ENCODE measurements at places on chromosomes 3 and 15. TPM values are rescaled to one million over a fixed set of nuclear protein-coding genes. Genes with fewer than 3 reads are reported as not detected.

DNA sequence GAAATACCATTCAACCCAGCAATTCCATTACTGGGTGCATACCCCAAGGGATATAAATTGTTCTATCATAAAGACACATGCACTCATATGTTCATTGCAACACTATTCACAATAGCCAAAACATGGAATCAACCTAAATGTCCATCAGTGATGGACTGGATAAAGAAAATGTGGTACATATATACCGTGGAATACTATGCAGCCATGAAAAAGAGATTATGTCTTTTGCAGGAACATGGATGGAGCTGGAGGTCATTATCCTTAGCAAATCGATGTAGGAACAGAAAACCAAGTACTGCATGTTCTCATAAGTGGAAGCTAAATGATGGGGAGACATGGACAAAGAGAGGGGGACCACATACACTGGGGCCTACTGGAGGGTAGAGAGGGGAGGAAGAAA, 5.5 kb upstream of the MYRIP start:
- no peak overlapping the region for H3K27ac ChIP-seq
- H3K4me1 ChIP-seq = peaks cover 4% of the 10 kb centered on the region
- no peak for DNase-seq
- H3K36me3 ChIP-seq = no peaks in the 10 kb centered on the region
- peaks cover 31% of the 10 kb centered on the region for H3K27me3 ChIP-seq
- H3K4me3 ChIP-seq = no peak overlapping the region

- no peaks in the 10 kb centered on the region for H3K36me3 ChIP-seq
- peak; percentile 36 for DNase-seq
- no peak overlapping the region for H3K4me3 ChIP-seq
- H3K27ac ChIP-seq = peak overlapping the region; percentile 32
These were observed 36.4 kb upstream of the TMEM45A start for GRCh38 chr3:100455841-100456550.

- H3K27ac ChIP-seq = no peak overlapping the region
- H3K4me1 ChIP-seq = no peaks in the 10 kb centered on the region
- no peaks in the 10 kb centered on the region for H3K36me3 ChIP-seq
These were observed 767.0 kb downstream of the CADM2 start for GRCh38 chr3:85725809-85726208.

GRCh38 chr3:72288955-72289691, 504.2 kb upstream of the PROK2 start:
- no peaks in the 10 kb centered on the region for H3K36me3 ChIP-seq
- peaks cover 8% of the 10 kb centered on the region for H3K27me3 ChIP-seq
- H3K27ac ChIP-seq = no peak overlapping the region
- H3K4me3 ChIP-seq = peak overlapping the region; percentile 56
- peaks cover 11% of the 10 kb centered on the region for H3K4me1 ChIP-seq

GRCh38 chr3:189842681-189843602, 211.8 kb downstream of the TP63 start:
- no peaks in the 10 kb centered on the region for H3K4me1 ChIP-seq
- H3K36me3 ChIP-seq = no peaks in the 10 kb centered on the region
- no peak for DNase-seq
- H3K27me3 ChIP-seq = no peaks in the 10 kb centered on the region
- H3K27ac ChIP-seq = no peak overlapping the region

GRCh38 chr3:63046580-63046979, 171.4 kb upstream of the CADPS start:
- no peaks in the 10 kb centered on the region for H3K27me3 ChIP-seq
- no peak overlapping the region for H3K4me3 ChIP-seq
- no peak overlapping the region for H3K27ac ChIP-seq
- no peaks in the 10 kb centered on the region for H3K36me3 ChIP-seq

- no peak overlapping the region for H3K4me3 ChIP-seq
- H3K27me3 ChIP-seq = peaks cover 7% of the 10 kb centered on the region
- H3K27ac ChIP-seq = no peak overlapping the region
- DNase-seq = peak; percentile 11
- H3K4me1 ChIP-seq = peaks cover 28% of the 10 kb centered on the region
- no peaks in the 10 kb centered on the region for H3K36me3 ChIP-seq
These were observed 10.6 kb upstream of the TBC1D5 start for GRCh38 chr3:17752876-17753631.

GRCh38 chr3:192869131-192870031, 48.3 kb downstream of the MB21D2 start:
- DNase-seq = no peak
- peaks cover 9% of the 10 kb centered on the region for H3K4me1 ChIP-seq
- no peak overlapping the region for H3K27ac ChIP-seq
- H3K36me3 ChIP-seq = no peaks in the 10 kb centered on the region

GRCh38 chr3:98612587-98612986, 19.2 kb upstream of the CPOX start:
- no peaks in the 10 kb centered on the region for H3K36me3 ChIP-seq
- H3K27ac ChIP-seq = no peak overlapping the region
- no peak for DNase-seq
- H3K27me3 ChIP-seq = peaks cover 4% of the 10 kb centered on the region
- H3K4me3 ChIP-seq = no peak overlapping the region

- H3K27ac ChIP-seq = no peak overlapping the region
- no peaks in the 10 kb centered on the region for H3K36me3 ChIP-seq
- H3K4me1 ChIP-seq = no peaks in the 10 kb centered on the region
- peaks cover 12% of the 10 kb centered on the region for H3K27me3 ChIP-seq
- DNase-seq = no peak
These were observed 74.2 kb upstream of the GAP43 start for GRCh38 chr3:115549071-115549470.

DNA sequence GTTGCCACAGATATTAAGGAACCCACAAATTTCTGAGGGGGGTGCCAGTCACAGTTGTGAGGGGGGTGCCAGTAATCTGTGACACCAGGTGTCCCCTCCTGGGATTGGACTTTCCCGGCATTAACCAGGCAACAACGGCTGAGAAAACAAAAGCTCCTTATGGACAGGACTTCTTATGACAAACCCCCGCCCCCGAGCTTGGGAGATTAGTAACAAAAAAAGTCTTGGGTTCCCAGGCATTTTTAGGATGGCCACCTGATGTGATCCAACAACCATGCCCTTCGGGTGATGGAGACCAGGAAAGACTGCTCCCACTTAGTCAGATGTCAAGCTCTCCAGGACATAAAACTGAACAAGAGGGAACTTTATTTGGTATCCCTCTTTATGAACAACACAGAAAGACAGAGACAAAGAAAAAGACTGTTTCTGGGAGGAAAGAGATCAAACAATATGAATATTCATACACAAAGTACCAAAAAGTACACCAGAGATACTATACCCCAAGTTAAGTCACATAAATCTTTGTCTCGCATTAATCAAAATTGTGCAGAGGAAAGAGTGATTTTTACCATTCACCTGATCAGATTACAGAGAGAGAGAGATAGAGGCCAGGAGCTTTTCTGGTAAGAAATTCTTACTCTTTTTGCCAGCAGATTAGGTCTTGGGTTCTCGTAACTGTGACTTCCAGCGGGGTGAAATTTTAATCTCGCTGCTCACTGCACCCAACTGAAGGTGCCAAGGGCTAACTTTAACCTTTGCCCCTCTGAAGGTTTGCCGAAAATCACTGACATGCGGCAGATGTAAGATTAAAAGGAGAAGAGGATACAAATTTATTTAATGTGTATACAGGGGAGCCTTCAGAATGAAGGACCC, 61.6 kb downstream of the OSTN start:
- DNase-seq = no peak
- H3K36me3 ChIP-seq = no peaks in the 10 kb centered on the region
- no peaks in the 10 kb centered on the region for H3K27me3 ChIP-seq
- no peak overlapping the region for H3K4me3 ChIP-seq
- no peak overlapping the region for H3K27ac ChIP-seq

- H3K4me3 ChIP-seq = no peak overlapping the region
- H3K4me1 ChIP-seq = no peaks in the 10 kb centered on the region
- H3K27me3 ChIP-seq = no peaks in the 10 kb centered on the region
- no peak for DNase-seq
- no peaks in the 10 kb centered on the region for H3K36me3 ChIP-seq
These were observed 1218.8 kb upstream of the EPHA6 start for GRCh38 chr3:95595416-95596075.

DNA sequence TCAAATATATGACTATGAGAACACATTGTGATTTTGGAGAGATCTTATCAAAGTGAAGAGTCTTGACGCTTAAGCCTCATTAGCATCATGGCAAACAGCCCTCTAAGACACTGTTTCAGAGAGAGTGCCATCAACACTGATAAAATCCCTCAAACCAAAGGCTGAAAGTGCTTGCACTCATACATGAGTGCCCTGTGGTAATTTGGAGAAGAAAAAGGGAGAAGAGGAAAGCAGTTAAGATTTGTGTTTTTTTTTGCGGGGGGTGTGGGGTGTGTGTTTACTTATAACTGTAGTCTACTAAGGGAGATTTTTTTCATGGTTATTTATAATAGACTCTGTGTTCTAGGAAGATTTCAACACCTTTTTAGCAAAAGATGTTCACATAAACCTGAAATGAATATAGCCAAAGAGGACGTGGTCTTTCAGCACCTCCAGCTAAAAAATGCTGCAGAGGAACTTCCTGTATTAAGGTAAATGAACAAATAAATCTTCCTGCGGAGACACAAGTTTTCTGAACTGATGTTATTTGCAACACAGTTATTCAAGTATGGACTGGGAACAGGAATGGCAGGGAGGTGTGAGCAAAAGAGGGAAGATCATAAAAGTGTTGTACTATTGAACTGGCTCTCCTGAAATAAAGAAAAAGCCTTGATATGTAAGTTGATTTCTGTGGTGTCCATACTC, 81.9 kb upstream of the TGFBR2 start:
- H3K27me3 ChIP-seq = no peaks in the 10 kb centered on the region
- peaks cover 8% of the 10 kb centered on the region for H3K4me1 ChIP-seq
- H3K4me3 ChIP-seq = no peak overlapping the region
- peak overlapping the region; percentile 16 for H3K27ac ChIP-seq

GRCh38 chr15:52280326-52281084, 15.1 kb downstream of the MYO5C start:
- DNase-seq = no peak
- H3K27ac ChIP-seq = no peak overlapping the region
- no peaks in the 10 kb centered on the region for H3K36me3 ChIP-seq
- H3K27me3 ChIP-seq = peaks cover 13% of the 10 kb centered on the region
- no peaks in the 10 kb centered on the region for H3K4me1 ChIP-seq

DNA sequence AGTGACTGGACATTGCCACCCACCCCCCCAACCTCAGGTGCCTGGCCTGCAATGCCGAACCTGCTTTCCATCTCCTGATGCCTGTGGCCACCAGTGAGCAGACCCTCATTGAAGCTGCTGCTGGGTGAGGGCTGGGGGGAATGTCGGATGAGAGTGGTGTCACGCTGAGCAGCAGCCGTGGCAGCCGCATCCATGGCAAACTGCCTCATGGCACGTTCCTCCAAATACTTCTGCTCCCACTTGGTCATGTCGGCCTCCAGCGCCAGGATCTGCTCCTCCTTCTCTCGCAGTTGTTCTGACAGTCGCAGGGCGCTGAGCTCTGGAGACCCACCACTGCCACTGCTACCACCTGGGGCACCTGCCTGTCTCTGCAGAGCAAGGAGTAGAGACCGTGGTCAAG, 14.2 kb downstream of the AMOTL2 start:
- H3K27me3 ChIP-seq = peaks cover 19% of the 10 kb centered on the region
- no peak overlapping the region for H3K4me3 ChIP-seq
- no peaks in the 10 kb centered on the region for H3K36me3 ChIP-seq
- H3K27ac ChIP-seq = no peak overlapping the region
- DNase-seq = no peak
- H3K4me1 ChIP-seq = peaks cover 17% of the 10 kb centered on the region

DNA sequence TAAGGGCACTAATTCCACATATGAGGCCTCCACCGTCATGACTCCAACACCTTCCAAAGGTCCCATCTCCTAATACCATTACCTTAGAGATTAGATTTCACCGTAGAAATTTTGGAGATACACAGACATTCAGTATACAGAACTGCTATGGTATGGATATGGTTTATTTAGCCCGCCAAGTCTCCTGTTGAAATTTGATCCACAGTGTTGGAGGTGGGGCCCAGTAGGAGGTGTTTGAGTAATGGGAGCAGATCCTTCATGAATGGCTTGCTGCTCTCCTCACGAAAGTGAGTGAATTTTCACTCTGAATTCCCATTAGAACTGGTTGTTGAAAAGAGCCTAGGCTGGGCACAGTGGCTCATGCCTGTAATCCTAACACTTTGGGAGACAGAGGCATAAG, 7.4 kb downstream of the MKRN3 start:
- H3K27me3 ChIP-seq = no peaks in the 10 kb centered on the region
- no peak overlapping the region for H3K4me3 ChIP-seq
- no peak overlapping the region for H3K27ac ChIP-seq
- H3K4me1 ChIP-seq = no peaks in the 10 kb centered on the region
- H3K36me3 ChIP-seq = no peaks in the 10 kb centered on the region

GRCh38 chr15:58182460-58183163, 44.4 kb downstream of the AQP9 start:
- H3K4me3 ChIP-seq = no peak overlapping the region
- peaks cover 24% of the 10 kb centered on the region for H3K27me3 ChIP-seq
- H3K4me1 ChIP-seq = peaks cover 6% of the 10 kb centered on the region
- H3K36me3 ChIP-seq = no peaks in the 10 kb centered on the region

GRCh38 chr3:172904711-172905373, 154.3 kb downstream of the ECT2 start:
- DNase-seq = no peak
- no peaks in the 10 kb centered on the region for H3K27me3 ChIP-seq
- no peaks in the 10 kb centered on the region for H3K36me3 ChIP-seq
- H3K4me3 ChIP-seq = no peak overlapping the region
- H3K4me1 ChIP-seq = no peaks in the 10 kb centered on the region

DNA sequence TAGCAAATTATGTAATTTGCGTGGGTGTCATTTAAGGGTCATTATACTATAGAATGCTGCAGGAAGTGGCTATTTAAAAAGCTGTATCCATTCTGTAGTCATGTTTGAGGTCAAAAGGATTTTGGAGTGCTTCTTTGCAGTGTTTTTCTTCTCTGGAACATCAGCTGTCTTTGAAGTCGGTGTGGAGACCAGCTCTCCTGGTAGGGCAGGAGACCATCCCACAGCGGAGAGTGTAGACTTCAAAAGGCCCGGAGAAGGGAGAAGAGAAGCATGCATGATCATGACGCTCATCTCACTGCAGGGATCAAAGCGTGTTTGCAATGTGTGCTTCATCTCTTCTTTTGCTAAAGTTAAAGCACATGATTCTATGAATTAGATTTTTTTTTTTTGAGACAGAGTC, 19.9 kb downstream of the PXK start:
- no peak overlapping the region for H3K4me3 ChIP-seq
- H3K36me3 ChIP-seq = peaks cover 41% of the 10 kb centered on the region
- no peak for DNase-seq
- H3K4me1 ChIP-seq = peaks cover 89% of the 10 kb centered on the region
- H3K27ac ChIP-seq = peak overlapping the region; percentile 62

GRCh38 chr15:69158201-69158842, 2.1 kb upstream of the GLCE start:
- no peak for DNase-seq
- no peak overlapping the region for H3K4me3 ChIP-seq

GRCh38 chr3:196168808-196169391, 42.3 kb downstream of the ZDHHC19 start:
- H3K4me3 ChIP-seq = no peak overlapping the region
- no peaks in the 10 kb centered on the region for H3K27me3 ChIP-seq
- no peaks in the 10 kb centered on the region for H3K4me1 ChIP-seq
- no peaks in the 10 kb centered on the region for H3K36me3 ChIP-seq
- peak overlapping the region; percentile 25 for H3K27ac ChIP-seq

ZNF385D gene
- not detected for total RNA-seq

LIPH gene
- not detected for total RNA-seq

KLHL40 gene
- not detected for total RNA-seq

PAQR5 gene
- not detected for total RNA-seq

IQCF5 gene
- total RNA-seq = not detected

SMAD6 gene
- 1.2 TPM for total RNA-seq

RAD51 gene
- 82.7 TPM for total RNA-seq

PRSS50 gene
- total RNA-seq = not detected
